ENCODE measurements at places on chromosomes 1 and 21.
A peak's percentile ranks its signal among the peaks of the same experiment; 100 is the strongest.

DNA sequence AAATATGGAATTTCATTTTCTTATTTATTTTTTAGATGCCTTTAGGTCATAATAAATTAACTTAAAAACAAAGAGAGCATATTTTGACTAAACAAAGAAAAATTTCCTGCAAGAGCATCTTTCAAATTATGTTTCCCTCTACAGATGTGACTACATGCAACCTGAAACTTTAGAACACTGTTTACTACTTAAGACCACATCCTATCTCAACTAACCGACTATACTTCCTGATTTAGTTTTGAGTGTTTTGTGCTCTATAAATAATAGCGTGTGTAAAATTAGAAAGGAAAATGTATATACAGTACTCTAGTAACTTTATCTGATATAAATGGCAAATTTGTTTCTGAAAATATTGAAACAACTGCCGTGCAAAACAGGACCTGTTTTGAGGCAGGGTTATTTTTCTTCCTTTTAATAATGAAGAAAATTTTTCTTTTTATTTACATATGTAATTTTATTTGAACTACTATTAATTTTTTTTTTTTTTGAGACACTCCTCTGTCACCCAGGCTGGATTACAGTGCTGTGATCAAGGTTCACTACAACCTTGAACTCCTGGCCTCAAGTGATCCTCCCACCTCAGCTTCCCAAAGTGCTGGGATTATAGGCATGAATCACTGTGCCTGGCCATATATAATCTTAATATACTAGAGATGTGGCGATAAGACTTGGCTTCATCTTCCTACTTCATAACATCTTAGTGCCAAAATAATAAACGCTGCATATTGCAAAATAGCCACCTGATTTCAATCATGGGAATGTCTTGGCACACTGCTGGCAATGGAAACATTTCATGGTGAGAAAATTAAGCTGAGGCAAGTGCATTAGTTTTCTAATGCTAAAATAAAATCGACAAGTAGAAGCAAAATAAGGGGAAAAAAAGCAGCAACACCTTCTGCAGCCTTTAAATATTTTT lies 12.3 kb downstream of the ZRANB2 start:
- DNase-seq: no peak

DNA sequence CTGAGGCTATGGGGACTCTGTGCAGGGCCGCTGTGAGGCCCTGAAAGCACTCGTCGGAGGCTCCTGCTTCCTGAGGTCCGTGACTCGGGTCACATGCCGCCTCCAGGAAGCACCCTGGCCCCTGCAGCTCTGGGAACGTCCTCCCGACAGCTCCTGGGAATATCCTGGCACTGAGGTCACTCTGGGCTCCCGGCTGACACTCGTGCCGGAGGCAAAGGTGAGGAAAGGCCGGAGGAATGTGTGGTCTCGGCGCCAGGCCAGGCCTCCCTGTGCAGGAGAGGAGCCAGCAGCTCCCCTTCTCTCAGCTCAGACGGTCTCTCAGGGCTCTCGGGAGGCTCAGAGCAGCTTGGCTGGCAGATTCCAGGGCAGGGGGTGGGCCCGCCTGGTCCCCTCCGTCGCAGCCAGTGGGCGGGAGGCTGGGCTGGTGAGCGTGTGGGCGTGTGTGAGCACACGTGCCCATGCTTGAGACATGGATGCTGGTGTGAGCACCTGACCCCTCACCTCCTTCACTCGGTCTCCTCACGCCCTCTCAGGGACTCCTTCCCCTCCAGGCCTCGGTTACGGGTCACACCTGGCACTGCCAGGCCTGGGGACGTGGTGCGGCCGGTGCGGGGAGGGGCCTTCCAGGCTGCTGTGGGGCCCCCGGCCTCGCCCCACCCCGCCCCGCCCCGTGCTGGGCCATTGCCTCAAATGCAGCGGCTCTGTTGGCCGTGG lies 5.5 kb upstream of the RNF223 start:
- DNase-seq: peak; percentile 24

GRCh38 chr1:72635719-72636118 lies 353.4 kb upstream of the NEGR1 start:
- DNase-seq: no peak

GRCh38 chr1:109721042-109721441 lies 9.0 kb downstream of the GSTM5 start:
- DNase-seq: no peak

DNA sequence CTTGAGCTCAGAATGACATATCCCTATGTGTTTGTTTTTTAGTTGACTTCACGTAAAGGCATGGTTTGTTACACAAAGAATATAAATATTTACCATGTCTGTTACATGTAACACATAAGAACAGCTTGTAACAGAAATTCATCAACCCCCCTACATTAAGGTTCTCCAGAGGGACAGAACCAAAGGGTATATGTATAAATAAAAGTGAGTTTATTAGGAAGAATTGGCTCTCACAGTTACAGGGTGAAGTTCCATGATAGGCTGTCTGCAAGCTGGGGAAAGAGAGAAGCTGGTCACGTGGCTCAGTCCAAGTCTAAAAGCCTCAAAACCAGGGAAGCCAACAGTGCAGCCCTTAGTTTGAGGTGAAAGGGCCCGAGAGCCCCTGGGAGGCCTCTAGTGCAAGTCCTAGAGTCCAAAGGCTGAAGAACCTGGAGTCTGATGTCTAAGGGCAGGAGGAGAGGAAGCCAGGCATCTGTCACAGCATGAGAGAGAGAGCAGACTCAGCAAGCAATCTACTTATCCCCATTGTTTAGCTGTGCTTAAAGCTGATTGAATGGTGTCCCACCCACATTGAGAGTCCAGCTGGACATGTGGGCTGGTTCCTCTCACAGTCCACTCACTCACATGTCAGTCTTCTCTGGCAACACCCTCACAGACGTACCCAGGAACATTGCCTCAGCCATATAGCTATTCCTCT lies 15.8 kb downstream of the THRAP3 start:
- DNase-seq: no peak

DNA sequence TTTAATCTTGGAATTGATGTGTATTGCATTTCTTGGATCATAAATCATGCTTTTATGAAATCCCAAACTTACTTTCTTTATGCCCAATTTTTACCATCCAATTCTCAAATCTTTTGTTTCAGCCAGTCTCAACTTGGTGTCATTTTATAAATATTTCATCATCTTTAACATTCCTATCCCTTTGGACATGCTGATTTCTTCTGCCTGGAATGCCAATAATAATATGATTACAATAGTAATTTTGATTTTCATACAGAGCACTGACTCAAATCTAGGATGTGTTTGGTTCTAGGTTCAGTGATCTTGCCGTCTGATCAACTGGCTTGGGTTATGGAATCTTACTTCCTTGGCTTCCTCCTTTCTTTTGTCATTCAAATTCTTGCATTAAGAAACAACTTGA lies 12.8 kb downstream of the RRP15 start:
- no peak for DNase-seq

GRCh38 chr1:241553886-241554592 lies 21.9 kb downstream of the KMO start:
- DNase-seq: no peak

DNA sequence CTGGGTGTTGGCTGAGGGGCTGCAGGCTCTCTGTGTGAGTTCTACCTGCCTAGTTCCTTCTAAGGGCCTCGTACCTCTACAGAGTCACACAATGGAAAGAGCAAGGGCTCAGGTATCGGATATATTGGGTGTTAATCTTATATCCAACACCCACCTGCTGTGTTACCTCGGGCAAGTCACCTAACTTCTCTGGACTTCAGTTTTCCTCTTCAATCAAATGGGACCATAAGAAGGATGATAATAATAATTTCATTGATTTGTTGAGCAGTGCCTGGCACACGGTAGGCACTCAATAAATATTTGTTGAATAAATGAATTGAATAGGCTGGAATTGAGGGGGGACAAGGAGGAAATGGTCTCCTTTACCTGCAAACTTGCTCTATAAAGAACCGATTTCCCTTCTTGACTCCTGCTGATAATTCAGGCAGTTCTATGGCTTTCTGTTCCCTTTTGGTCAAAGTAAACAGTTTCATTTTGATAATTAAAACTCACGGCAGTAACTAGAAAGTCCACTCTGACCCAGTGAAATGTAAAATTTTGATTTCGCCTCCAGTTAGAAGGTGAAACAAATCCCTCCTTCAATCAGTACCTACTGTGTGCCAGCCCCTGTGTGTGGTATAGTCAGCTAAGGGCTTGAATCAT lies 16.5 kb upstream of the MAN1C1 start:
- no peak for DNase-seq

- no peak for DNase-seq
Observed at GRCh38 chr1:61448914-61449313, 276.0 kb downstream of the TM2D1 start.

All from stimulated activated CD8-positive, alpha-beta memory T cell treated with anti-CD3 and anti-CD28 coated beads, Interleukin-4, amount 100 ng/mL, for 4 hours (primary cell).